ENCODE measurements at places on chromosomes 13 and 19.

DNA sequence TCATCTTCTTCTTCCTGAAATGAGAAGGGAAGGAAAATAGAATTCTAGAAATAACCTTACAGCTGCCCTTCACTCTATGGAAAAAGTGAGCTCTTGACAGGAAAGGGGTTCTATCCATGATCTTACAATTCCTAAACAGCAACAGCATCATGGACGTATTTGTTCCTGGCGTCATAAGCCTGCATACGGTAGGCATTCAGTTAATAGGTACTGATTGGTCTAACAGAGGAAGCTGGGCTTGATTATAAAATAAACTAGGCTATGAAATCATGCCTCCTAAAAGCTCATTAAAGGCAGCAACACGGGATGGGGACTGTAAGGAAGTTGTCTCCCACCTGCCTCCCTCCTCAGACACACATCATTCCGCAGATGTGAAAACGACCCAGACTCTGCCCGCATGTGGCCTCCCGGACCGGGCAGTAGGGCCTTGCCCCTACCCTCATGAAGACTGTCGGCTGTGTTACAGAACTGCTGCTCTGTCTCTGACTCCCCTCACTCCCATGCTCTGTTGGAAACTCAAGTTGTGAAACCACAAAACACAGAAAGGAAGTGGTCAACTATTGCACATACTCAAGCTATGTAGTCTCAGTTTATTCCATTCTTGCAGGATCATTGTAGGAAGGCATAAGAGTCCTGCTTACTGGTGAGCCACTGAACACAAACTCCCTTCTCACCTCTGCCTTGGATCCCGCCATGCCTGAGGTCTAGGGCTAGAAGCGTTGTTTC lies 129.8 kb downstream of the DLEU7 start:
- no peak for DNase-seq

- DNase-seq = no peak
Observed at GRCh38 chr19:39514840-39515550, at the start of gene SELENOV. TSS of gene SELENOV (plus strand) at chr19:39515139. CDS start at chr19:39515213, 74 bp downstream.

- no peak for DNase-seq
Observed at GRCh38 chr19:5814852-5815246, 10.0 kb downstream of the NRTN start.

DNA sequence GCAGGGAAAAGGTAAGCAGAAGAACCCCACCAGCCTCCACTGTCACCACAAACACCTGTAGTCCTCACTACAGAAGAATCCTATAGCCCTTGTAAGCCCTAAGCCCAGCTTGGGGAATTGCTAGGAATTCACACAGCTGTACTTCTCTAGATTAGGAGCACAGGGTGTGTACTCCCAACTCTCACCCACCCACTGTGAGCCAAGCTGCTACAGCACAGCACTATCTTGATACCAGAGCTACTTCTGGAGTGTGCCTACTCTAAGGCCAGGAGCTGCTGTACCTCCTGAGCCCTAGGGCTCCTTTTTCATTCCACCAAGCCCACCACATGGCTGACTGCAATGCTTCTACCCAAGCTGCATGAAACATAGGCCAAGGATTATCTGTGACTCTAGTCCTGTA lies 122.3 kb upstream of the WASF3 start:
- DNase-seq = no peak

DNA sequence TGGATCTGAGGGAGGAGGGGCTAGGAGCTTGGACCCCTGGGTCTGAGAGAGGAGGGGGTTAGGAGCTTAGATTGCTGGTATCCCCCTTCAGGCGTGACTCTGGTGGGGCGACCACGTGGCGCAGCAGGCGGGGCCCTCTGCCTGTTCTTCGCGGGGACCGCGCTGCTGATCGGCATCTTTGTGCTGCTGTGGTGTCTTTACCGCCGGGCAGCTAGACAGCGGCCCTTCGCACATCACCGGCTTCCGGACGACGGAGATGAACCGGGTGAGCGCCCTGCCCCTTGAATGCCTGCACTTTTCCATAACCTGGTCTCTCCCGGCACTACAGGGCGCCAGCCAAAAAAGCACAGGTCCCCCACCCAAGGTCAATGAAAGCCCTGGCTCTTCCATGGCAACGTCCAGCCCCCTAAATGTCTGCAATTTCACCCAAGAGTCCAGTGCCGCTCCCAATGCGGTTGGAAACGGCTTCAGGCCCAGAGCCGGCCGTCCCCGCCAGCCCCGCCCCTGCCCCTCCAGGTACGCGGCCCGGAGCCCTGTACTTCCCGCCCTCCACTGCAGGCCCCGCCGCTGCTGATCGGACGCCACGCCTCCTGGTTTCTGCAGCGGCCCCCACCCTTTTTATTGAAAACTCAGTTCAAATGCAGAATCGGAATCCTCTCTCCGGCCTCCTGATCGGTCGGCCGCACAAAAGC lies 2.8 kb downstream of the GFY start:
- peak; percentile 75 for DNase-seq

- no peak for DNase-seq
Observed at GRCh38 chr13:83878691-83879430, 3.4 kb downstream of the SLITRK1 start.

GRCh38 chr13:63128716-63129115 lies 1713.1 kb upstream of the PCDH20 start:
- DNase-seq = no peak

DNA sequence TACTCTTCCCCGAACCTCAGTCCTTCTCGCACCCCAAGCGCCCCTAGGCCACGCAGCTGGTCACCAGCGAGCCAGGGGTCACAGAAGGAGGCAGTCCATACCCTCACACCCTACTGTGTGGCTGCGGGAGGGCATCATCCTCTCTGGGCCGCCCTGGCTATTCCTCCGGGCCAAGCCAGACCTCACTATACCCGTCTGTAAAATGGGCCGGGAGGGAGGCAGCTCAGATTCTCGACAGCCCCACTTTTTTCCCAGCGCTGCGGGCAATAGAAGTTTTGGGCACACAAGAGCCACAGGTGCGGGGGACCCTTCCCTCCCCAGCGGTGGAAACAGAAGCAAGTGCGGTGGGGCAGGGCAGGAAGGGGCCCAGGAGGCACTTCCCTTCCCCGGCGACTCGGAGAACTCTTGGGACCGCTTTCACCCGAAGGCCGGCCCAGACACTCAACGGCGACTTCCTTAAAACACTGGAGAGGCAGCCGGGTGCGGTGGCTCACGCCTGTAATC lies 5.6 kb upstream of the ARRDC2 start:
- peak; percentile 75 for DNase-seq

DNA sequence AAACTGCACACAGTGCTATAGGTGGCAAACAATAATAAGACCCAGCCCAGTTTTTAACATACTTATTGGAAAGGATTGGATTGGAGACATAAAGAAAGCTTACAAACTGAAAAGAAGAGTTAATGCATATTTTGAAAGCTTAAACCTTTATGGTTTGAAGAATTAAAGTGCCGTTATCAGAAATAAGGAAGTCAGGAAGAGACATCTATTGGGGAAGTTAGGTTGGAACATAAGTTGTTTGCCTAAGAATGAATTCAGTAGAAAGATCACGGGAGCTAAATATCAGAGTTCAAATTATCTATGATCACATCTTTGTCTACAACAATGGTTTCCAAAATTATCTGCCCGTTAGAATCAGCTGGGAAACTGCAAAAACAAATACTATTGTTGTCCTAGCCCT lies 767.9 kb downstream of the PCDH9 start:
- DNase-seq = no peak

GRCh38 chr19:34145741-34146202 lies 26.5 kb upstream of the LSM14A start:
- DNase-seq = peak; percentile 77

- no peak for DNase-seq
Observed at GRCh38 chr19:54795758-54796157, 7.7 kb upstream of the KIR2DL4 start.

GRCh38 chr13:79522583-79522982 lies 41.6 kb downstream of the NDFIP2 start:
- no peak for DNase-seq

DNA sequence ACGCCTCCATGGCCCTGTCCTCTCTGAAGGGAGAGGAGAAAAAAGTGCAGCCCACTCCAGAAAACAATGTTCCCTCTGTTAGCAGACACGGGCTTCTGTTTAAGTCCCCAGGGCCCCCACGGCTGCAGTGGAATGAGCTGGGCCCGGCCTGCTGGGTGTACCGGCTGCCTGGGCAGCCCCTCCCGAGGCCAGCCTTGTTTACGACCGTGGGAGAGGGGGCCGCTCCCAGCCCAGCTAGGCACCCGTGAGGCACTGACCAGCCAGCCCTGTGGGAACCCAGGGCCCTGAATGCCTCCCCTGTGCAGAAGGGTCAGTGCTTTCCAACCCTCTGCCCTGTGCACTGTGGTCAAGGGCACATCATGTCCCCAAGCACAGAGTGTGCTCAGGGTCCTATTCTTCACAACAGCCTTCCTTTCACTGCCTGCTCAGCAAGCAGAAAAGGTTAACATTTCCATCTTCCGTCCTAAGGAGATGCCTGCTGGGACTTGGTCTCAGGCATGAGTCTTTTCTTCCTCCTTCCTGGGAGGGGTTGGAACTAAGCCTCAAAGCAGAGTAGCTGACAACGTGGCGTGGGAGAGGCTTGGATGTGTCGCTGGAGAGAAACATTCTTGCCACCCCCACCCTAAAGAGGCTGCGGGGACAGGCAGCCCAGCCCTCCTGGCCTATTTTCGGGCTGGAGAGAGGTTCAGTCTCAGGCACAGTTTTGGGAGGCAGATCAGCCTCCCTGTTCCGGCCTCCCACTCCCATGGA lies 90.1 kb downstream of the RGCC start:
- DNase-seq = no peak

GRCh38 chr19:49064768-49065611 lies at the start of gene NTF4:
TSS of gene NTF4 (minus strand) at chr19:49064818. CDS start at chr19:49061997, 2,821 bp downstream.
- no peak for DNase-seq

DNA sequence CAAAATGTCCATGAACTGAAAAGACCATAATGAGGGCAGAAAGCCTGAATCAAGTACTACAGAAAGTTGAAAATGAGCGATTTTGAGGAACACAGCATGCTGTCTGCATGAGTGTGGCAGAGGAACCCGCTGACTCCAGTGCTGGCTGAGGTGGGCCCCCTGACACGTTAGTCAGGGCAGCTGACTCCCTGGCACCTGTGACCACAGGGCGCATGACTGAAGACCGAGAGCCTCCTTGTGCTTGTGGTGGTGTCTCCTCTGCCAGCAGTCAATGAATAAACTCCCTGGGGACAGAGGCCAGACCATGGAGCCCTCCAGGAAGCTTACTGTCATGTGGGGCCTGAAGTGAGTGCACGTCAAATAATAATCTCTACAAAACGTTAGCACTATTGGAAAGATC lies 38.4 kb upstream of the VSTM2B start:
- no peak for DNase-seq

DNA sequence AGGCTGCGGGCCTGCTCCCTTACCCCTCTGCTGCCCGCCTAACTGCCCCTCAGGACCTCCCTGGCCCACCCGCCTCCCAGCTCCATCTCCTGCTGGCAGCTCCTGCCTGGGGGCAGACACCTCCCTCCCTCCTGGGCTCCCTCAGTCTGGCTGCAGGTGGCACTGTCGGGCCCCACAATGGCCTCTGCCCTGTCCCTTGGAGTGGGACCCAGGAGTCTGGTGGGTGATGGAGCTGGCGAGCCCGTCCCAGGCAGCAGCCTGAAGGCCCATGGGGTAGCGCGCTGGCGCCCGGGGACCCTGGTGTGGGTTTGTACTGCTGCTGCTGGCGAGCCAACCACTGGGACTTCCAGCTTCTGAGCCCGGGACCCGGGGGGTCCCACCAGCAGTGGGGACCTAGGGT lies 83.6 kb downstream of the KDM4B start:
- no peak for DNase-seq

DNA sequence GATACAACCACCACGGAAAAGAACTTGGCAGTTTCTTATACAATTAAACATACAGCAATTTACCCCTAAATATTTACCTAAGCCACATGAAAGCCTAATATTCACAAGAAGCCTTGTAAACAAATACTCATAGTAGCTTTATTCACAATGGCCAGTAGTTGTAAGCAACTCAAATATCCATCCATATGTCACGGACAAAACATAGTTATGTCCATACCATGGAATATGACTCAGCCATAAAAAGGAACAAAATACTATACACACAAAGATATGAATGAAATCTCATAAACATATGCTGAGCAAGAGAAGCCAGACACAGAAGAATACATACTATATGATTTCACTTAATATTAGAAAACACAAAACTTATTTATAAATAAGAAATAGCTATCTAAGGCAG lies 12.9 kb downstream of the PSPC1 start:
- DNase-seq = no peak

GRCh38 chr13:19984430-19985218 lies 26.1 kb downstream of the ZMYM2 start:
- DNase-seq = peak; percentile 67

GRCh38 chr13:48431987-48432615 lies 19.2 kb upstream of the LPAR6 start:
- no peak for DNase-seq

DNA sequence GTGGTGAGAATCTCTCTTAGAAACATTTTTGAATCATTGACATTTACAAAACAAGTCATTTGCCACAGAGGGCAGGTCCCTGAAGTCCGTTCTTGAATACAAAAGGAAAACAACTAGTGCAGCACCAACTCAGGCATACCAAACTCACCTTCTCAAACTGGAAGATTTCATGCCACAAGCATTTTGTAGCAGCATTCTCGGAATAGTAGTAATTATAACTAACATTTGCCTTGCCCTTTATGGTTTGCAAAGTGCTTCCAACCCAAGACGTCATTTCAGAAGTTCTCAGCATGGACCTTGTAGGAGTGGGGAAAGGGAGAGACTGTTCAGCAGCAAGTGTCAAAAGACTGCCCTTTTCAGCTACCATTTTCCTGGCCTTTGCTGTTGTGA lies 344.6 kb downstream of the RFC3 start:
- DNase-seq = no peak

- DNase-seq = no peak
Observed at GRCh38 chr13:20401931-20402856, 123.5 kb downstream of the CRYL1 start.

- no peak for DNase-seq
Observed at GRCh38 chr19:45781214-45782161, 802 bp downstream of the DMPK start.

- no peak for DNase-seq
Observed at GRCh38 chr19:55309448-55309847, 15.7 kb downstream of the TMEM150B start.

GRCh38 chr19:22422211-22422610 lies at the start of gene ZNF98:
TSS of gene ZNF98 (minus strand) at chr19:22422346. CDS start at chr19:22422224, 122 bp downstream.
- DNase-seq = no peak

- no peak for DNase-seq
Observed at GRCh38 chr19:36136964-36137686, 2.7 kb upstream of the CAPNS1 start.

DNA sequence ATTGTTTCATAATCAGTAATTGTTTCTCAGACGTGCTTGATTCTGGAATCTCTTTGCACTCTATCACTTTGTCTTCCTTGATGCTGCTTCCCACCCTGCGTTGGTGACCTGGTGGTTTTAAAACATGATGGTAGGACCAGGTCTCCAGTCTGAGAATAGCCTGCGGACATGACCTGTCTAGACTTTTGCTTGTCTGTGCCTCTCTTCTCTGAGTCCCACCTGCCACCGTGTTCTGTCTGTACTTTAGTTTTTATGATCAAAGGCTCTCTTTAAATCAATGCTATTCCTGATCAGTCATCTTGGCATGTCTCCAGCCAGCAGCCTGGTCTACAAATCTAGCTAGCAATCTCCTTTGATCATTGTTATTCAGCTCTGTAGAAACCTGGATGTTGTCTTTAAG lies 933.9 kb downstream of the DIAPH3 start:
- no peak for DNase-seq

Data from activated effector memory CD4-positive, alpha-beta T cell treated with anti-CD3 and anti-CD28 coated beads, Interleukin-2, amount 50 U/mL, for 16 hours (primary cell).